A549 treated with RU486 at 1 μM for 4 hours (cell line): ENCODE measurements at places on chromosomes 7 and 10. TPM values are rescaled to one million over a fixed set of nuclear protein-coding genes. Genes with fewer than 3 reads are reported as not detected.

Gene INPP5A
- total RNA-seq = 11.1 to 15.2 TPM (median 13.7 TPM) in 5 replicates

Gene CNTNAP2
- 0.02 to 0.03 TPM (median 0.02 TPM) in 3 of 5 replicates, not detected in the others for total RNA-seq

Gene MYL7
- 1.2 TPM in 1 of 5 replicates, not detected in the others for total RNA-seq

Gene COBL
- 4.2 to 5.5 TPM (median 4.9 TPM) in 5 replicates for total RNA-seq

Gene HOXA11
- 0.67 to 0.92 TPM (median 0.89 TPM) in 5 replicates for total RNA-seq

Gene OR2A1
- total RNA-seq = not detected in 5 replicates

Gene HYAL4
- not detected in 5 replicates for total RNA-seq

Gene CALHM3
- 0.35 to 0.53 TPM (median 0.41 TPM) in 5 replicates for total RNA-seq

Gene PYROXD2
- total RNA-seq = 3.3 to 5.3 TPM (median 3.8 TPM) in 5 replicates

Gene GPR26
- total RNA-seq = not detected in 5 replicates

Gene PON3
- 27.0 to 38.0 TPM (median 34.3 TPM) in 5 replicates for total RNA-seq

Gene GPR15LG
- total RNA-seq = not detected in 5 replicates

Gene PCLO
- total RNA-seq = 0.82 to 1.5 TPM (median 1.2 TPM) in 5 replicates

Gene AP5Z1
- total RNA-seq = 21.7 to 37.8 TPM (median 32.3 TPM) in 5 replicates

Gene COL1A2
- 0.03 to 0.08 TPM in 2 of 5 replicates, not detected in the others for total RNA-seq

Gene OR2A12
- total RNA-seq = not detected in 5 replicates
